GM04503 (cell line): ENCODE measurements at places on chromosomes 13 and 19.

DNA sequence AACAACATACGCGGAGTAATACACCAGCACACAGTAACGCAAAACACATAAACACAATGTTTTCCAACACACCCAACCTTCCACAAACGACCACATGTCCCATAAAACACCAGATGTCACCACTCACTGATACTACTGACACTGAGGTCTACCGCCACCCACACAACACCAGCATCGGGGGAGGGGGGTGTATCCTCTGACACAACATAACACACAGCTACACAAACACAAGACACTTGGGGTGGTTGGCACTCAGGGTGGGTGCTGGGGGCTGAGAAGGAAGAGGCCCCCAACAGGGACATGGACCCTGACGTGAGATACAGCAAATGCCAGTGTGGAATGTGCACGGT, 1.5 kb upstream of the KCNN4 start:
- no peak for DNase-seq

GRCh38 chr13:114046431-114046975, 72.6 kb upstream of the C13orf46 start:
- DNase-seq, result no peak

DNA sequence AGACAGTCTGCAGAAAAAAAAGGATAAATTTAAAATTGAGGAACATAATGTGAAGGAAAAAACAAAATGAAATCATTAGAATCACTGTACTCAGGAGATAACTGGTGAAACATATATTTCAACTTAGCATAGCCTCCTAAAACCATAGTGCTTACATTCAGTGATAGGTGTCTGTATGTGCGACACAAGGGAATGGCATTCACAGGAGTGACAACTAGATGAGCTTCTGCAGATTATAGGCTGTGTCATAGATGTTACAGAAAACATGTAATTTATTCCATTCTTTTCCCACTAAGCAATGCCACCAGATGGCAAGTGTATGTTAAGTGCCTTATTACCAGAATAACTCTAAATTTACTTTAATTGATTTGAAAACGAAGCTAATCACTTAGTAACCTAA, 960.0 kb upstream of the PCDH20 start:
- no peak for DNase-seq

- DNase-seq, result no peak
Measured at GRCh38 chr19:734716-735115, 16.2 kb upstream of the MISP start.

GRCh38 chr19:47380559-47380958, 31.4 kb downstream of the DHX34 start:
- DNase-seq, result no peak

DNA sequence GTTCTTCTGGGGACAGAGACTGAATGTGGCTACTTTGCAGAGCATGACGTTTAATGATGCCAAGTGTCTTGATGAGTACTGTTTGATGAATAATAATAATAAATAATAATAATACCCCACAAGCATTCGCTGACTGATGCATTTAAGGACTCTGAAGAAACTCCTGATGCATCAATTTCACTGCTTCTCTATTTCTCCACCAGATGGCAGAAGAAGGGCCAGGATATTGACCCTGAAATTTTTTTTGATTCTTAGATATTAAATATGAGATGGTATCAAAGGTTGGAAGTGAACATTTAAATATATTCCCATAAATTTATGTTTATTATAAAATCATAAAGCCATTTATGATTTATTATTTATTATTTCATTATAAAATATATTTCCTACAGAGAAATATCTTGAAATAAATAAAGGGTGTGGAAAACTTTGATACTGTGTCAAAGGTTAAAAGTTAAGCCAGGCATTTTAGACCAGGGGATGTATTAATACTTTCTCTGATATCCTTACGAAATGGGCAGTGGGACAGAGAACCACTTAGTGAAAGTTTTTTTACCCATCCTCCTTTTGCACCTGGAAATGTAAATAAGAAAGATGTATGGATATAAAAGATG, 170.9 kb downstream of the LACC1 start:
- DNase-seq, result no peak

DNA sequence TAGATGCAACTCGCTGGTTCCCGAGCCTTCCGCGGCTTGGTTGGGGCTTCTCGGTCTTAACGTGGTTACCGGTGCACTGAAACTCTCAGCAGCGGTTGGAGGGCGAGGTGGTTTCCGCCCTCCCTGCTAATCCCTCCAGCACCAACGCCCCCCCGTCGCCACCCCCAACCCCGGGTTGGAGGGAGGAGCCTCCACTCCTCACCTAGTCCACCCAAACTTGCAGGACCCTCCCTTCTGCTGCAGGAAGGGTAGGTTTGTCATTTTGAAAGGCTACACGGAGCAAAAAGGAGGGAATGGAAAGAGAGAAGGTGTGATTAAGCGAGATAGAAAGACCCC, 465.0 kb downstream of the ITGBL1 start:
- DNase-seq, result no peak

DNA sequence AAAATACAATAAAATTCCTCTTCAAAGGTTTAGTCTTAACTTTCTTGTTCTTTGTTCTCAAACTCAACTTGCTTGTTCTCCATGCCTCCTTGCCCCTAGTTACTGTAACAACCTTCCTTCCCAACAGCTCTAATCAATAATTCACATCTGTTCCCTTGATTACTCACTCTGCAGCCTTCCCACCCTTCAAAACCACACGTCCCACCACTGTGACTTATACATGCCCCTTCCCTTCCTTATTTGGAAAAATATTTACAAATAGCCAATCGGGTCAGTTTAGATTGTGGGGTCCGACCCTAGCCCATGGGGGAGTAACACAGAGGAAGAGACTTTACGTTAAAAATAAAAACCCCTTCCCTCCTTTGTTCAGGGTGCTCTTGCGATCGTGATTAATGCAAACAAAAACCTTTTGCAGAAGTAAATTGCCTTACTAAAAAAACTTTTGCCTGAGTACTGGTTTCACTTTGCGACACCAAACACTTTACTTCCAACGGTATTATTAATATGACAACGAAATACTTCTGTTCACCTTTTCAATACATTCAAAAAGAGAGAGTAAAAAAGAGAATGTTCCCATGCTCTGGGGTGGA, 512 bp upstream of the ZNF93 start:
- DNase-seq, result peak; percentile 33

- DNase-seq, result no peak
Measured at GRCh38 chr13:96274046-96274445, 184.1 kb downstream of the HS6ST3 start.

- no peak for DNase-seq
Measured at GRCh38 chr19:6211632-6212402, 68.0 kb downstream of the MLLT1 start.
